ENCODE measurements at places on chromosomes 6 and 20.

GRCh38 chr6:168784426-168784825 is 343.4 kb downstream of the SMOC2 start:
- H3K27me3 ChIP-seq, result no peaks in the 10 kb centered on the region
- H3K36me3 ChIP-seq, result no peaks in the 10 kb centered on the region
- no peak overlapping the region for H3K4me3 ChIP-seq
- no peak overlapping the region for H3K27ac ChIP-seq
- no peak for DNase-seq

GRCh38 chr20:20491784-20492264 is 123.9 kb downstream of the INSM1 start:
- H3K4me1 ChIP-seq, result peaks cover 4% of the 10 kb centered on the region
- no peaks in the 10 kb centered on the region for H3K36me3 ChIP-seq
- no peaks in the 10 kb centered on the region for H3K27me3 ChIP-seq
- H3K4me3 ChIP-seq, result no peak overlapping the region
- H3K27ac ChIP-seq, result no peak overlapping the region

DNA sequence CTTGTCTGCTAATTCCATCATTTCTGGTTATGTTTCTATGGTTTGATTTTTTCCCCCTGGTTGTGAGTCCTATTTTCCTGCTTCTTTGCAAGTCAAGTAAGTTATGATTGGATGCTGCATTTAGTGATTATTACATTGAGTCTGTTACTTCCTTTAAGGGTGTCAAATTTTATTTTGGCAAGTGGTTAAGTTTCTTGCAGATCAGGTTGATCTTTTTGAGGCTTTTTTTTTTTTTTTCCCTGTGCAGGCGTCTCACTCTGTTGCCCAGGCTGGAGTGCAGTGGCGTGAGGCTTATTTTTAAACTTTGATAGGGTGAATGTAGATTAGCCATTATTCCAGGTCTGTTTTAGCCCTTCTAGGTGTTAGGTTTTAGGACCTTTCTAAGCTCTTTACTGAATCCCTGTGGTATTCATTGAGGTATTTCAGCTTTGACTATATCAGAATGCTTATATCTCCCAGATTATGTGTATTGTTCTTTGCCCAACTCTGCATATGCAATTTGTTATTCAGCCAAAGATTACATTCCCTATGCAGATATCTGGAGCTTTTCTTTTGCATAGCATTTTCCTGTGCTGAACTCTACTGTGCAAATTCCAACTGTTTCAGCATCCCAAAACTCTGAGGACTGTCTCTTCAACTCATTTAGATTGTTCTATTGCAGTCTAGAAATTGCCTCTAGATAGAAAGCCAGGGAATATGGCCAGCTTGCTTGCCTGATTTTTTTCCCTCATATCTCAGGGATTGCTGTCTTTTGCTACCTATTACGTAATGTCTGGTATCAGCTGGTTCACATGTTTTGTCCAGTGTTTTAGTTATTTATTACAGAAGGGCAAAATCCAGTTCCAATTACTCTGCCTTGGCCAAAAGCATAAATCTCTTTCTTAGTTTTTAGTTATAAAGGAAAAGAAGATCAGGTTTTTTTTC is 113.3 kb downstream of the AFG1L start:
- no peak overlapping the region for H3K4me3 ChIP-seq
- H3K27ac ChIP-seq, result no peak overlapping the region
- no peaks in the 10 kb centered on the region for H3K4me1 ChIP-seq
- DNase-seq, result peak; percentile 21
- H3K27me3 ChIP-seq, result no peaks in the 10 kb centered on the region
- H3K36me3 ChIP-seq, result no peaks in the 10 kb centered on the region

GRCh38 chr6:36656441-36656840 is 22.1 kb upstream of the CDKN1A start:
- DNase-seq, result no peak
- H3K4me3 ChIP-seq, result no peak overlapping the region
- H3K36me3 ChIP-seq, result no peaks in the 10 kb centered on the region
- H3K4me1 ChIP-seq, result peaks cover 7% of the 10 kb centered on the region
- no peak overlapping the region for H3K27ac ChIP-seq

DNA sequence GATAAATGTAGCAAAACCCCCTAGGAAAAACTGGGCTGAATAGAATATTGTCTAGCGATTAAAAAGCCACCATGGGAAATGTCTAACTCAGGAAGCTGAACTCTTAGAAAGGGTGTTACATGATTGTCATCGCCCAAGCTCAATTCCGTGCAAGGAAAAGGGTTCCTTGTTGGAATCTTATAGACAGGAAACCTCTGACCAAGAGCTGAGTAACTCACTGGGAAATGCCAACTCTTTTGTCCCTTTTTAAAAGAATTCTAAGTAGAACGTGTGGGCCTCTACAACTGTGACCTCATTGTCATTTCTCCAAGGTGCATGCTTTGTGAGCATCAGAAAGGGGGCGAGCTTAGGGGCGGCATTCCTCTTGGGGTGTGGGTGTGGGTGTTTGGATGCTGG is 88.1 kb downstream of the SYNJ2 start:
- DNase-seq, result peak; percentile 24
- H3K27ac ChIP-seq, result no peak overlapping the region
- no peaks in the 10 kb centered on the region for H3K27me3 ChIP-seq
- H3K36me3 ChIP-seq, result peaks cover 35% of the 10 kb centered on the region

GRCh38 chr20:4369798-4370124 is 351.9 kb upstream of the PRND start:
- H3K27me3 ChIP-seq, result no peaks in the 10 kb centered on the region
- no peak overlapping the region for H3K27ac ChIP-seq
- H3K36me3 ChIP-seq, result no peaks in the 10 kb centered on the region
- DNase-seq, result no peak

GRCh38 chr6:46486181-46486580 is 5.1 kb downstream of the RCAN2 start:
- H3K27ac ChIP-seq, result no peak overlapping the region
- no peaks in the 10 kb centered on the region for H3K4me1 ChIP-seq
- peaks cover 11% of the 10 kb centered on the region for H3K27me3 ChIP-seq
- H3K36me3 ChIP-seq, result no peaks in the 10 kb centered on the region

GRCh38 chr6:165300422-165300936 is 8.9 kb downstream of the C6orf118 start:
- no peak overlapping the region for H3K27ac ChIP-seq
- DNase-seq, result no peak
- no peaks in the 10 kb centered on the region for H3K36me3 ChIP-seq
- no peaks in the 10 kb centered on the region for H3K27me3 ChIP-seq
- H3K4me1 ChIP-seq, result no peaks in the 10 kb centered on the region
